Motor neuron (in vitro differentiated cells): ENCODE measurements at places on chromosomes 7 and 10. TPM values are rescaled to one million over a fixed set of nuclear protein-coding genes. Genes with fewer than 3 reads are reported as not detected.

DNA sequence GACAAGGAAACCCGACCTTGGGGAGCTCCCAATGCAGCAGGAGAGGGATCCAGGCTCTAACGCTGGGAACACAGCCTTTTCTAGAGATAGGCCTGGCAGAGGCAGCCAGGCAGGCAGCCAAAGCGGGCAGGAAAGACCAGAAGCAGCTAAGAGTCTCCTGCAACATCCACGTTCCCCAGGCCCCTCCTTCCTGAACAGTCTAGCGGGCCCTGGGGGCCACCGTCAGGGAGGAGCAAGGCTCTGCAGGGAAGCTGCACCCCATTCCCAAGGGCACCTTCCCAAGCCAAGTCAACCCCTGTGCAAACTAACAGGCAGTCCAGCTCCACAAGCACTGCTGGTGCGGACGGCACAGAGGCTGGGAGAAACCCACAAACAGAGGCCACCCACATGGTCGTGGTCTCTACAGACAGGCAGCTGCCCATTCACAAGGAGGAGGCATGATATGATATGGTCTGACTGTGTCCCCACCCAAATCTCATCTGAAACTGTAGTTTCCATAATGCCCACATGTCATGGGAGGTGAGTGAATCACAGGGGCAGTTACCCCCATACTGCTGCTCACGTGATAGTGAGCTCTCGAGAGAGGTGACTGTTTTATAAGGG is 115.7 kb downstream of the MAD1L1 start:
- ATAC-seq = no peak

GRCh38 chr7:128591705-128592104 is 80.4 kb upstream of the GARIN1A start:
- ATAC-seq = no peak

- no peak for ATAC-seq
Measured at GRCh38 chr7:114298011-114298410, 116.6 kb upstream of the FOXP2 start.

Gene LRRC18
- total RNA-seq = 0.13 and 0.18 TPM in 2 replicates

Gene CC2D2B
- 0.46 and 0.78 TPM in 2 replicates for total RNA-seq

GRCh38 chr10:75815066-75815465 is 383.6 kb downstream of the LRMDA start:
- peak; percentile 84 for ATAC-seq

Gene FANK1
- 4.7 and 4.9 TPM in 2 replicates for total RNA-seq
